Activated CD4-positive, CD25-positive, alpha-beta regulatory T cell treated with anti-CD3 and anti-CD28 coated beads, Interleukin-2, amount 50 U/mL, for 72 hours (primary cell): ENCODE measurements at places on chromosomes 4 and X.

- no peak for DNase-seq
Measured at GRCh38 chrX:125628435-125628834, 308.8 kb downstream of the TEX13C start.

DNA sequence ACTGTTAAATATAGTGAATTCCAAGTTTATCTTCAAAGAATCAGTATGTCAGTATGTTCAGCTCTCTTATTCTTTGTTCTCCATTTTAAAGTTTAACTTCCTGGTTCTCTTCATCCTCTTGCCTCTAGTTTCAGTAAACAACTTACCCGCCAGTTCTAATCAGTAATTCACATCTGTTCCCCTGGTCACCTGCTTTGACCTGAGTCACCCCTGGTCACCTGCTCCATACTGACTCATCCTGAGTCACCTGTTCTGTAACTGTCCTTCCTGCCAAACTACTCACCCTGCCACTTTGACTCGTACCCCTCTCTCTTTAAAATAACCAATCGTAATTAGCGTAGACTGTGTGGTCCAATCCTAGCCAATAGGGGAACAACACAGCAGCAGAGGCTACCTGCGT, 992.7 kb upstream of the HS3ST1 start:
- DNase-seq = no peak

DNA sequence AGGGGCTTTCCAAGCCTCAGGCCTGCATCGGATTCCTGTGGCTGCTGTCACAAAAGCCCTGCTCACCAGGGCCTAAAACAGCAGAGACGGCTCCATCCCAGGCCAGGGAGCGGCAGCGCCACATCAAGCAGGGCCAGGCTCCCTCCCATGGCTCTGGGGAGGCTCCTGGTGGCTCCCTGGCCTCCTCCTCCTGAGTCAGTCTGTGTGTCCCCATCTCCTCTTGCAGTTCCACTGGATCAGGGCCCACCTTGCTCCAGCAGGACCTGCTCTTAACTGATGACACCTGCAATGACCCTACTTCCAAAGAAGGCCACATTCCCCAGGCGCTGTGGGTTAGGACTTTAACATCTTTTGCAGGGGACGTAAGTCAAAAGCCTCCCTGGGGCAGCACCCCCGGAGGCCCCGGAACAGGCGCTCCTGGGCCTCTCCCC, 51.9 kb downstream of the CPZ start:
- DNase-seq = no peak

GRCh38 chr4:23260511-23260910, 567.8 kb downstream of the GBA3 start:
- DNase-seq = no peak
